ENCODE measurements at places on chromosomes 6 and 20.

GRCh38 chr6:155157101-155157500 lies 106.7 kb upstream of the CLDN20 start:
- no peak for DNase-seq

- no peak for DNase-seq
Measured at GRCh38 chr20:50996901-50997865, 25.7 kb downstream of the KCNG1 start.

DNA sequence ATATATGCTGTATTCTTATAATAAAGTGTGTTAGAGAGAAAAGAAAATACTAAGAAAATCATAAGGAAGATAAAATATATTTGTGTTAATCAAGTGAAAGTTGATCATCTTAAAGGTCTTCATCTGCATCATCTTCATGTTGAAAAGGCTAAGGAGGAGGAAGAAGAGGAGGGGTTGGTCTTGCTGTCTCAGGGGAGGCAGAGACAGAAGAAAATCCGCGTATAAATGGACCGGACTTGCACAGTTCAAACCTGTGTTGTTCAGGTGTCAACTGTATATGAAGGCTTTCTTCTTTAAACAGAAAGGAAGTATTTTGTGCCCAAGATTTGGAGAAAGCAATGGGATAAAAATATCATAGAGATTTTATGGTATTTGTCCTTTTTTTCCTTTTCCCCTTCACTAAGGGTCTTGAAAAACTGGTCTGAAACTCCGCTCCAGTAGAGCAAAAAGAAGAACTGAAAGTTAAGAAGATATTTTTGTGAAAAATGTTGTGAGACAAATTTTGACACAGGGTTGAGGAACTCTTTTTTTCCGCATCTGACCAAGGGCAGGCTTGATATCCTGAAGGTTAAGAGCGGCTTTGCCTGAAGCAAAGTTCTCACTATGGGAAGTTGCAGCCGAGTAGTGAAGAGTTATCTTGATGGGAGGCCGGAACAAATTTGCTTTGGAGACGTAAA lies 350.7 kb downstream of the LAMA2 start:
- DNase-seq: peak; percentile 9

DNA sequence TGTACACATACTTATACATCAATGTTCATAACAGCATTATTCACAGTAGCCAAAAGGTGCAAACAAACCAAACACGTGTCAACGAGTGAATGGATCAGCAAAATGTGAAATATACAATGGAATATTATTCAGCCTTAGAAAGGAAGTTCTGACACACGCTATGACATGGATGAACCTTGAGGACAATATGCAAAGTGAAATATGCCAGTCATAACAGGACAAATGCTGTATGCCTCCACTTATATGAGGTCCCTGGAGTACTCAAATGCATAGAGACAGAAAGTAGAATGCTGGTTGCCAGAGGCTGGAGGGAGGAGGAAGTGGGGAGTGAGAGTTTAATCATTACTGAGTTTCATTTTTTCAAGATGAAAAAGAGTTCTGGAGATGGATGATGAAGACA lies 37.8 kb upstream of the IGF2R start:
- DNase-seq: peak; percentile 88

DNA sequence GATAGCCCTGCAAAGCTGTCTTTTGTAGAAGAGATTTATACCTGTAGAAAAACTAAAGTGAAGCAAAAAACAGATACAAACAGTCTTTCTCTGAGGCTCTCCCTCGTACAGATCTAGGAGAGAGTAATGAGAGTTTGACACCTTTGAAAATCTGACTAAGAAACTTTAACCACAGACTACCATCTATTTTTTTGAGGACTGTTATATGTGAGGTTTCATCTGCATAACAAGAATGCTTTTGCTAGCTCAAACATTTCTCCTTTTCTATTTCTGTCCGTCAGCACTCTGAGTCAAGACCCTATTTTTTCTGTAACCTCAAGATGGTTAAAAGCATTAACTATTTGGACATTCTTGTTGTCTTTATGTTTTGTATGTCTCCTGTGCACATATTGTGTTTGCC lies 193.0 kb downstream of the BTBD3 start:
- no peak for DNase-seq

DNA sequence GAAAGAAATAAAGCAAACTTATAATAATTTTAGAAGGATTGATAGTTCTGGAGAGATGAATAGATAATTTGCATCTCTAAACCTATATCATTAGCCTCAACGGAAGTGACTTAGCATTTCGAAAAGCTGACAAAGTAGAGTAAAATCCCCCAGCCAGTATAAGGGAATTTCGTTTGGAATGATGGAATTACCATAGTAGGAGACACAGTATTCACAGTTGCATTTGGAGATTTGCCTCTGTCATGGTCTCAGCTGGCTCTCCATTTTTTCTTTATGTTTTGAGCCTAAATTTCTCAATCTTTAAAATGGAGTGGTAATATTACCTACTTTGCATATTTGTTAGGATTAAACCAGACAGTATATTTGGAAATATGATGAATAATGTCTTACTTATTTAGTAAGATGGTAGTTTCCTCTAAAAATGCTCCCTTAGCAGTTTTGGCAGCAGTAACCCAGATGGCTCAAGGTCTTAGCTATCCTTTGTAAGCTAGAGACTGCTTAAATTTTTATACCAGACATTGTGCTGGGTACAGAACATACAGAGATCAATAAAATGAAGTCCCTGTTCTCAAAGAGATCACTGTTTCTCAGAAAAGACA lies 58.2 kb downstream of the SMAP1 start:
- no peak for DNase-seq

- DNase-seq: no peak
Measured at GRCh38 chr6:1190366-1190765, 121.5 kb upstream of the FOXQ1 start.

DNA sequence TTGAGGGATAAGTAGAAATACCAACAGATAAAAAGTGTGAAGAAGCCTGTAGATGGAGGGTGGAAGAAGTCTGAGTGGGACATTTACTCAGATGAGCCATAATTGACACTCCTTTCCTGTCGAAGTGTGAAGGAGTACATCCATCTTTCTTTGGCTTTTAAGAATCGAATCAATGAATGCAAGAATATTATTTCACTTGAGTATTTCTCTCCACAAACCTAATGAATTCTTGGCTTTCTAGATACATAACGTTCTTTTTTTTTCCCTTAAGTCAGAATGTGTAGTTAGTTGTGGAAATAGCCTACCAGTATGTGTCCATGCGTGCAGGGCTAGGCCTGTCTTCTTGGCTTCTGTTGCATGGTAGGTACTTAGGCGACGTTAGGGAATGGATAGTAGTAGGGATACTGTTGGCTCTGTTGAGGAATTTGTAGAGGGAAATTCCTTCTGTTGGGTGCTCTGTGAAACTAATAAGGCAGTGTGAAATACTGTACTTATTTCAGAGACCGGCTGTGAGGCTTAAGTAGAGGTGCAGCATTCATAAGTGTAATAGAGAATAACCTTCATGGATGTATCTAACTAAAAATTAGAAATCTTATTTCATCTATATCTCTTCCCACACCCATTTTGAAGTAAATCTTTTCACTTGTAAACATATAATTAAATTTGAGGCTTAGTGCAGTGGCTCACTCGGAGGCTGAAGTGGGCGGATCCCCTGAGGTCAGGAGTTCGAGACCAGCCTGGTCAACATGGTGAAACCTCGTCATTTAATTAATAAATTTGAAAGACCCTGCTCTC lies 1.5 kb downstream of the RPS18 start:
- no peak for DNase-seq

DNA sequence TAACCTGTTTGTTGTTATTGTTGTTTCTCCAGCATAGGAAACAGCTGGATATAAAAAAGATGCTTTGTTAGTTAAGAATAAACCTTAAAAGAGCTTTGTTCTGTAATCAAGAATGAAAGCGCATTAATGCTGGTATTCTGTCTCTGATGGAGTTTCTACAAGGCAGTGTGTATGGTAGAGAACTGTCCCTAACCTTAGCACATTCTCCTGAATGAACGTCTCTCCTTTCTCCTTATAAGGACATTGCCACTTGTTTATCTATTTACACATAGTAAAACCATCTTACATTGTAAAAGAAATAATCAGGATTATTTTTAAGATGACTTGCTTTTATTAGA lies 33.8 kb upstream of the LCA5 start:
- no peak for DNase-seq

GRCh38 chr20:46174469-46175126 lies 56.5 kb downstream of the CD40 start:
- DNase-seq: no peak

DNA sequence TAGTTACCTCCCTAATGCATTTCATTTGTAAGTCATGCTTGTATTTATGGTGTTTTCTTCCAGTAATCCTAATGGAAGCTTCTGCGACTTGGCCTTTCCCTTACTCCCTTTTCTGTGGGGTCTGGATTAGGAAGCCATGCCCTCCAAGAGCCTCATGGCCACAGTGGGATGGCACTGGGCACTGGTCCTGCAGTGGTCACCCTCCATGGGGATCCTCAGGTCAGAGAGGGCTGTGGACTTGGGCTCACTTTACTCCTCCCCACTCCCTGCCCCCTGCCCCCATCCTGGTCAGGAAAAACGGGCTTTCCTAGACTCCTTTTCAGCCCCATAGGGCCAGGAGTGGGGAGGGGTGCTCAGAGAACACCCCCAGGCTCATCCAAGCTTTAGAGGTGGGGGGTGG lies 49.9 kb downstream of the EBF4 start:
- no peak for DNase-seq

GRCh38 chr6:136347847-136348246 lies 58.2 kb upstream of the BCLAF1 start:
- DNase-seq: no peak

- no peak for DNase-seq
Measured at GRCh38 chr20:32513031-32513866, 71.9 kb downstream of the NOL4L start.

GRCh38 chr6:69280858-69281257 lies 516.0 kb downstream of the LMBRD1 start:
- no peak for DNase-seq

GRCh38 chr6:112330879-112331265 lies 16.3 kb upstream of the RFPL4B start:
- no peak for DNase-seq

DNA sequence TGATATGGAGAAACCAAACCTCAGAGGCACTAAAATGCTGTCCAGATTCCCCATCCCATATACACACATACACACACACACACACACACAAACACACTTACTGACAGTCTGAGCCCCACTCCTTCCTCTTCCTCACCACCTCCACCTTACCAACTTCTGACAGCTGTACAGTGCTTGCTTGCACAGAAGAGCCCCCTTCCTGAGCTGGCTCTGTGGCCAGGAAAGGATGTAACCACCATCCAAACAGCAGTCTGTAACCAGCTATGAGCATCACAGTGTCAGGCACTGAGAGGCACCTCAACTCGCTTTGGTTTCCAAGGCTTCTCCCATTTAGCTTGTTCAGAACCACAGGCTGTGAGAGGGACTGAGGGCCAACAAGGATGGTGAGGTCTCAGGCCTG lies 5.9 kb upstream of the C6orf136 start:
- DNase-seq: no peak

GRCh38 chr6:41692080-41692675 lies 43.2 kb downstream of the TFEB start:
- no peak for DNase-seq

GRCh38 chr6:44162876-44163625 lies 4.4 kb downstream of the CAPN11 start:
- no peak for DNase-seq

- DNase-seq: no peak
Measured at GRCh38 chr20:15706719-15707118, 866.5 kb downstream of the KIF16B start.

- no peak for DNase-seq
Measured at GRCh38 chr6:156060013-156060412, 604.4 kb upstream of the NOX3 start.

GRCh38 chr6:110492584-110492983 lies 16.2 kb upstream of the SLC22A16 start:
- DNase-seq: no peak

- DNase-seq: no peak
Measured at GRCh38 chr20:46025376-46025783, 3.6 kb upstream of the SLC12A5 start.

GRCh38 chr6:93243231-93243778 lies 176.1 kb downstream of the EPHA7 start:
- no peak for DNase-seq

- DNase-seq: no peak
Measured at GRCh38 chr20:34710861-34711574, 6.9 kb downstream of the TP53INP2 start.

DNA sequence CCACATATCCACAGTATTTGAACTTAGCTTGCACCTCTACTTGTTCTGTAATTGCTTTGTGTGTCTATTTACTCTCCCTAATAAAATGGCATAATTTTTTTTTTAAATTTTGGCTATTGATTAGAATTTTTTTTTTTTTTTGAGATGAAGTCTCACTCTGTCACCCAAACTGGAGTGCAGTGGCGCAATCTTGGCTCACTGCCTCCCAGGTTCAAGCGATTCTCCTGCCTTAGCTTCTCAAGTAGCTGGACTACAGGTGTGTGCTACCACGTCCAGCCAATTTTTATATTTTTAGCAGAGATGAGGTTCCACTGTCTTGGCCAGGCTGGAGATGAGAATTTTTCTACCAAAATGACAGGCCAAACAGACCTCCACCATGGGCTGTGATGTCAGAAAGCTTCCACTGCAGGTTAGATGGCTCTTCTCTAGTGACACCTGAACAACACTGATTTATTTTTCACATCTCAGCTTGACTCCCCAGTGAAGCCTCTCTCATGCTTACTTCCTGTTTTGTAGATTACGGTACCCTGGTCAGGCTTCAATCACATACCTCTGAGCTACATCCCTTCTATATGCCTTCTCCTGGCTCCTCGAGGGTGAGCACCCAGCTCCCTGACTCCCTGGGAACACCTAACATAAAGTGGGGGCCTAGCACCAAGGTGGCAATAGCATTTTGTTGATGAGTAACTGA lies 112.8 kb downstream of the ARHGAP18 start:
- DNase-seq: no peak

- DNase-seq: no peak
Measured at GRCh38 chr6:125827788-125828320, 37.1 kb downstream of the NCOA7 start.

DNA sequence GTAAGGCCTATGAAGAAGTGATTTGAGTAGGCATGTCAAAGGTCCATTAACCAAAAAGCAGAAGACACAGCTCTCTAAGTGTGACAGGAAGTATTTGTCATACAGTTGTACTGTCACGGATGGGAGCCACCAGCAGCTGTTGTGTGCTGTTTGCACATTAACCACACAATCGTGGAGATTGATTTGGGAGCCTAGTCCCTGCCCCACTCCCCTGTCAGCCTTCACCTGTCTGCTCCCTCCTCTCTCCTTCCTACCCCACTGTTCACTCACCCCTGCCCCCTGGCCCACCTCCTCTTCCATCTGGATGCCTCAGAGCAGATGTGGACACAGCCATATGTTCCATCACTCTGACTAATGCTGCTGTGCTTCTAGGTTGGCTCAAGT lies 124.7 kb upstream of the SPACA1 start:
- peak; percentile 86 for DNase-seq
